ENCODE measurements at places on chromosomes 12 and 14.

DNA sequence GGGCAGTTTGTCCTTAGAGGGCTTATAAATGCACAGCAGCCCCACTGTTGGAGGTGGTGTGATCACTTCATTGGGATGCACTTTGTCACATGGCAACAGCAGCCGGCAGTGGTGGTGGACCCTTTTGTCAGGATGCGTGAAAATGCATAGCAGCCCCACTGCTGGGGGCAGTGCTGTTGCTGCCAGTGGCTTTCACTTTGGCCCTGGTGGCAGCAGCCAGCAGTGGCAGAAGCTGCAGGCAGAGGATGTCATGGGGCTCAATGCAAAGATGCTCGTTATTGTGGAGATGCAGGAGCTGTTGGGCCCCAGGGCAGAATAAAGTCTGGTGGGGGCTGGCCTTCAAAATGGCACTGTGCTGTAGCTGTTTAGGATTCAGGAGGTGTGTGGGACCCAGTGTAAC lies 173.0 kb upstream of the DAAM1 start:
- DNase-seq: no peak

DNA sequence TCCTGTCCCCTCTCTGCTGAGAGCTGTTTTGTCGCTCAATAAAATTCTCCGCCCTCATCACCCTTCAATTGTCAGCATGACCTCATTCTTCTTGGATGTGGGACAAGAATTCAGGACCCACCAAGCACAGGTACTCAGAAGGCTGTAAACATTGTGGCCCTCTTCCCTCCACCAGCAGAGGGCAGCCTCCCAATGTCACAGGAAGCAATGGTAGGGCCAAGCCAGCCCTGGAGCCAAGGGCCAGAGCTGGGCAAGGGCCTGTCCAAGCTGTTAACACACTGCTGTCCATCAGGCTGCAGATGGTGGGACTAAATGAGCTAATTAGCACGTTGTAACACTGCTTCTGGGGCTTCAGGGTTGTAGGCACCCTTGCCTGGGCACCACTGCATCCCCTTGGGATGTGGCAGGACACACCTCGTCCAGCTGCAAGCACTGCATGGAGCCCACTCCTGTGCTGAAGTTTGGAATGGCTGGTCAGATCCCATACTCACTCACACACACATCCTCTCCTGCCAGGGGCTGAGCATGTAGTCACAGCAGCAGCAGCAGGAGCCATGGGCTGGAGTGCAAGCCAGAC lies 62.7 kb upstream of the HECTD1 start:
- no peak for DNase-seq

- no peak for DNase-seq
Observed at GRCh38 chr12:29113101-29113500, 36.0 kb upstream of the FAR2 start.

GRCh38 chr14:62532181-62532580 lies 513.1 kb downstream of the KCNH5 start:
- no peak for DNase-seq

DNA sequence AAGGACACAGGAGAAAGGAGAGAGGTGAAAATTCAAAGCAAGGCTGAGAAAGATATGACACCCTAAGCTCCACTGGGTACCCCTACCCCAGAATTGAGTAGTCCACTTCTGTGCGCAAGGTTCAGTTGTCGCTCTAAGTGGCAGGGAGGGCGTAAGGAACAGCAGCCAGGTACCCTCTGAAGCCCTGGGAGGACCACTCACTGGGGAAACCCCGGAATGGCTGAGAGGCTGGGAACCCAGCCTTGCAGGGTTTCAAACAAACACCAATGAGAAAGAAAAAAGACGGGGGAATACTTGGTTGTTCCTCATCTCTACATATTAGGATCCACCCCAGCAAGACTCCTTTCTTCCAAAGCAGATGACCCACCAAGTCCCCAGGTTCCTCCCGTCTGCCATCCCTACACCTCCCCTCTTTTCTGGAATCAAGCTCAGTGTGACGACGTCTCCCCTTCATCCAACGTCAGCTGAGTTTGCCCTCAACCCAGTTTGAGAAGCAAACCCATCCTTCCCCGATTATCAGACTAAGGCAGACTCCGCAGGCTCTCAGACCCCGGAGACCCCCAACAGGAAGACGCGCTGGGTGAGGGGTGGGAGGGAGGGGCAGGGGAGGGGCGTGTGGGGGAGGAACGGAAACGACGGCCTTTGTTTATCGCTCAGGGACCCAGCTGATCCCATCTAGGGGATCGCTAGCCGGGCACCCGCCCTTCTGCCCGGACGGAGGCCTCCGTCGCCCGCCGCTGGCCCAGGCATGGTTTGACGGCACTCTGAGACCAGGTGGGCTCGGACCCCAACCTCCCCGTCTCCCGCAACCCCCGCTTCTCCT lies 795 bp downstream of the LMBR1L start:
- no peak for DNase-seq
